ENCODE measurements at places on chromosomes 1 and 21.

- no peak for DNase-seq
Measured at GRCh38 chr21:40923901-40924300, 76.9 kb upstream of the DSCAM start.

- peak; percentile 70 for DNase-seq
Measured at GRCh38 chr1:31811605-31812004, 4.2 kb downstream of the SPOCD1 start.

GRCh38 chr1:30684881-30685795, 38.2 kb downstream of the MATN1 start:
- DNase-seq, result no peak

DNA sequence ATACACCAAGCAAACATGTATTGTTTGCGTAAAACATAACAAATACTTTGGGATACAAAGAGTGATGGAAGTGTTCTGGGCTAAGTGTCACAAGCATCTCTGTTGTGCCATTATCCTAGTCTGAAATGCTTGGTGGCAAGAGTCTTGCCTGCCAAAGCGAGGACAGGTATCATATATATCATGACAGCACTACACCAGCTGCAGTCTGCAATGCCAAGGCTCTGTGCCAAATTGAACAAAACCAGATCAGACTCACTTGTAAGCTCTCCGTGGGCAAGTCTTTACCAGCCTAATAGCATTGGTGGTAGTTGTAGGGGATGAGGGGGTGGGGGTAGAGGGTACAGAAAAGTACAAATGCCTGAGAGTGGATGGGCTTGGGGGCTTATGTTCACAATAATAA, 119.2 kb downstream of the RWDD3 start:
- DNase-seq, result no peak

DNA sequence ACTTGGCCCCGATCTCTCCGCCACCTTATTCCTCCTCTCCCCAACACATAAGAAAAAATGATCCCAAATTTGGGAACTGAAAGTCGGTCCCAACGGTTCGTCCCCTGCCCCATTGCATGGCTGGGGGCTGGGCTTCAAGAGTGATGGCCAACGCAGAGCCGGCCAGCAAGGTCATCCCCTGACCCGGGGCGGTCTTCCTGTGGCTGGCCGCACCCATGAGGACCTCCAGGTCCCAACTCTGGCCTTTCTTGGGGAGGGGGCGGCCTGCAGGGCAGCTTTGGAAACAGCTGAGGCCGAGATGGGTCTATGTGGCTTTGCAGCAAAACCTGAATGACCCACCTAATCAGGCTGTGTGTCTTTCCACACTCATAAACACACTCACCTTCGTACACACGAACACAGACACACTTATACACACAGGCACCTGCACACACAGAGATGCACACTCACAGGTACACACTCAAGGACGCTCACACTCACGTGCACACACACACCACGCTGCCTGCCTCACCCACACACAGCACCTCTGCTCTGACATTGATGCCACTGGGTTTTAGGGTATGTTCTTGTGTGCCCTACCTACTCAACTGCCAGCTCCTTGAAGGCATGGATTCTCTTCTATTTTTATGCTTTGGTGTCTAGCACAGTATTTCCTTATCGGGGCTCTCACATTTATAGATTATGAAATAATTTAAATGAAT, 562 bp downstream of the DYNLT5 start:
- no peak for DNase-seq

- DNase-seq, result no peak
Measured at GRCh38 chr21:28068455-28069358, 924.0 kb downstream of the LTN1 start.

GRCh38 chr1:209497729-209498128, 85.8 kb upstream of the CAMK1G start:
- DNase-seq, result no peak

- peak; percentile 42 for DNase-seq
Measured at GRCh38 chr1:66182551-66183178, 351.3 kb upstream of the SGIP1 start.

GRCh38 chr21:42012763-42013329, 2.7 kb upstream of the ZBTB21 start:
- no peak for DNase-seq

DNA sequence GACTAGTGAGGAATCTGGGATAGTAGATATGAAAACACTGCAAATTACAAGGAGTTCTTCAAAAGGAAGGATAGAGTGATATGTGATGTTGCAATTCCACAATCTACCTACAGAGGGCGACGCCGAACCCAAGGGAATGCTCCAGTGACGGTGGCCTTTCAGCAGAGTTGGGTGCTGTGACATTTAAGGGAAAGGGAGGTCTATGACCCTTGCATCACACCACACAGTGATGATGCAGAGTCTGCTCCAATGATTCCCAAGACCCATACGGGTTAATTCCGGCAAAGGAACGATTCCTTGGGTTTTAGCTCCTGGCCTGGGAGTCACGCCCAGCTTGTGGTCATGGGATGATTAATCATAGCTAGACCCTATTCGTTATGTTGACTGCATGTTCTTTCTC, 123.0 kb upstream of the IGSF21 start:
- DNase-seq, result peak; percentile 6

DNA sequence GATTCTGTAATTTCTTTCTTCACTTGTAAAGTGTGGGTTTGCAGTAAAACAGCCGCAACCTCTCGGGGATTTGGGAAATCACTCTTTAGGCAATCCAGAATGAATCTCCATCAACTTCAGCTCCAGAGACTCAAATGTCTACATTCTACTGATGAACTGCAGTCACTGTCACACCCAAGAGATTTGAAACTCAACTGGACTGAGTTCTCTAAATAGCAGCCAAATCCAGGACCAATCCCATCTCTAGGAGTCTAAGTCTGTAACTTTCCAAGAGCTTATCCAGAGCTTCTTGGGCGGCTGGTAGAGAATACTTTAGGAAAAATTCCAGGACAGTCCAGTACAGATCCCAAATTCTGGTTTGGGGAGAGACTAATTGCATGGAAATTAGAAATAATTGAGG, 62.9 kb downstream of the ADAMTS1 start:
- no peak for DNase-seq

DNA sequence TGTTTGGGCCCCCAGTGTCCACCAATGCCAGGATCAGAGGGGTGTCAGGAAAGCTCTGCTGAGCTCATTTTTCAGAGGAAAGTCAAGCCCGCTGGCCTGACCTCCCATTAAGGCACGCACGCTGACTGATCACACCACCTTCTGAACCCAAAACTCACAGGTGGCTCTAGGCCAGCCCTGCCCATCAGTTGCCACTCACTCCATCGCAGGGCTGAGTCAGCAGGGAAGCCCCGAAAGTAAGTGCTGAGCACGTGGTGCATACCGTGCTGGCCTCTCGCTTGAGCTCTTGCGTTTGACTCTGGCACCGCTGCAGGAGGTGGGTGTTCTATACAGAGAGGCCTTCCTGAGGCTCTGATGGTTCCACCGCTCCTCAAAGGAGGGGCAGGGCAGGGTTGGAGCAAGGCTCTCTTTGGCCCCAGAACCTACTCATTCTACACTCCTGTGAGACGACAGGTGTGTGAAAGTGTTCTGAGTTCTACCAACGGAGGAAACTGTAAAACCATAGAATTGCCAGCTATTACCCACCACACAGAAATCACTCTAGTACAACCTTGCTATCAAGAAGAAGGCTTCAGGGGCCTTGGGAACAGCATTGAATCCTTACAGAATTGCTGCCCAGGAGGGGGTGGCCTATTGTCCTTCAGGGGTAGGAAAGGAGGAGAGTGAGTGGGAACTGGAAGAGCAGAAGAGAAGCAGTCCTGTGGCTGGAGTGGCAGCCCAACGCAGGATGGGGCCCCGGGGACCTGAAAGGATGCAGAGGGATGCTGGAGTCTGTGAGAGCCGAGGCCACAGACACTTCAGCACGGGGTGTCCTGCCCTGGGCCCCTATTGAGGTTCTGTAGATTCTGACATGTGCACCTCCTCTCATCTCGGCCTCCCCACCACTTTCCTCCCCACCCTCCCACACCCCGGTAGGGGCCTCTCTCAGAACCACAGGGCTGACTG, 214.7 kb upstream of the EDN2 start:
- no peak for DNase-seq

DNA sequence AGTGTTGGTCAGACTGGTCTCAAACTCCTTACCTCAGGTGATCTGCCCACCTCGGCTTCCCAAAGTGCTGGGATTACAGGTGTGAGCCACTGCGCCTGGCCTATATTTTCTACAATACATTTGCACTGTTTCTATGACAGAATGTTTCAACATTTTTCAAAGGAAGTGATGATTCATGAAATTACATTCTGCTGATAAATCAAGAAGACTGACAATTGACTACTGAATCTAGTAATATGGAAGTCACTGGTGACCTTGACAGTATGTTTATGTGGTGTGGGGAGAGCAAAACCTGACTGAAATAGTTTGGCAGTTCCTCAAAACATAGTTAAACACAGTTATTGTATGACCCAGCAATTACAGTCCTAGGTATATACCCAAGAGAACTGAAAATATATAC, 18.1 kb downstream of the LRIF1 start:
- DNase-seq, result no peak

DNA sequence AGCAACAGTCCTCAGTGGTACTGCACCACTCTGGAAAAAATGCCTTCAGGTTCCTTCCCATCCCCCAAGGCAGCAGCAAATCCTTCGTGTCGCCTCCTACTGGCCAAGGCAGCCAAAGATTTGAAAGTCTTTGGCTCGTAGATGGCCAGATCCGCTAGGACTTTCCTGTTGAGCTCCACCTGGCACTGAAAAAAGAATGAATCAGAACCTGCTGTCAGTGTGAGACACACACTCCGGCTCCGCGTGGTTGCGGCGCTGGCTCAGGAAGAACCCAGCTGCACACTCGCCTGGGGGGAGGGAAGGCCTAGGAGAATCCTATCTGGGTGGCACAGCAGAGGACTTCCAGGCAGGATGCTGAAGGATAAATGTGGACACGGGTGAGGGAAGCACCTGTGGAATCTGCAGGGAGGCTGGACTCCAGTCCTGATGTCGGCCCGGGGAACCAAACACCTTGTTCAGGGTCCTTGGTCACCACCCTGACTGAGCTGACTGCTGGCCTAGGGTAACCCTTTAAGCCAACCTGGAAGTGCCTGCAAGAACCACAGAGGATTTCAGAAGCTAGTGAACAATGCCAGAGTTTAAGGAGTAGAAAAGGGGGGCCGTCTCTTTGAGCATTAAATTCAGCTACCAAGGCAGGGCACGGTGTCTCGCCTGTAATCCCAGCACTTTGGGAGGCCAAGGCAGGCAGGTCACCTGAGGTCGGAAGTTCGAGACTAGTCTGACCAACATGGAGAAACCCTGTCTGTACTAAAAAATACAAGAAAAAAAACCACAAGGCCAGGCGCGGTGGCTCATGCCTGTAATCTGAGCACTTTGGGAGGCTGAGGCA, 3.2 kb upstream of the CCNL2 start:
- DNase-seq, result peak; percentile 59

DNA sequence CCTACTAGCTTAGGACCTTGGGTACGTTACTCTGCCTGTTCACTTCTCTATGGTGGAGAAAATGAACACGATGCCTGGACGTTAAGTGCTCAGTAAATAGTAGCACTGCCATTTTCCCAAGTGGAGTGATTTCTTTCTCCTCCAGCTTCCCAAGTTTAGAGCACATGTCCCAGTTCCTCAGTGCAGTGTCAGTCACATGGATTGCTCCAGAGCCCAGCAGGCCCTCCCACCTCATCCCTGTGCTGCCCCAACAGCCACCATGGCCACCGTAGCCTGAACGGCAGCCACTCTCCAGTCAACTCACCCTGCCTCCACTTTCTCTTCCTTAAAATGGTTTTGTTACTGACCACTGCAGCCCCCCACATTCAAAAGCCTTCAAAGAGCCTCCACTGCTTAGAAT, 8.5 kb downstream of the STMN1 start:
- DNase-seq, result no peak

GRCh38 chr1:66533804-66534740, at the start of gene SGIP1:
Gene SGIP1, plus strand, starts transcription at chr1:66534153. Its CDS starts 206 bp downstream, at chr1:66534359.
- DNase-seq, result peak; percentile 51

GRCh38 chr1:93845538-93846205, 33.3 kb downstream of the DNTTIP2 start:
- DNase-seq, result peak; percentile 98

DNA sequence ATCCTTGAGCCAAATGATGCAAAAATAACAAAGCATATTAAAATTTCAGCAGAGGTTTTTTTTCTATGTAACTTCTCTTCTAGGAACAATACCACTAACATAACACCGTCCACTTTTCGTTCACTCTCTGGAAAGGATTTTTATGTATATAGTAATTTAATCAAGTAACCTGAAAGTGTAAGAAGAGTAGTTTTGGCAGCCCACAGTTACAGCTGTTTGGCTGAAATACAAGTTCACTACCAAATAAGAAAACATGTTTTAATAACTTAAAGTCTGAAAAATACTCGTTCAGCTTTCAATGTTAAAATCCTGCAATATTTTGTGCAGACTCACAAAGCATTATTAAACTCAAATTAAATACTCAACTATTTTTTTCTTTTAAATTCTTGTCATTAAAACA, 896.8 kb upstream of the ADGRL4 start:
- DNase-seq, result no peak

DNA sequence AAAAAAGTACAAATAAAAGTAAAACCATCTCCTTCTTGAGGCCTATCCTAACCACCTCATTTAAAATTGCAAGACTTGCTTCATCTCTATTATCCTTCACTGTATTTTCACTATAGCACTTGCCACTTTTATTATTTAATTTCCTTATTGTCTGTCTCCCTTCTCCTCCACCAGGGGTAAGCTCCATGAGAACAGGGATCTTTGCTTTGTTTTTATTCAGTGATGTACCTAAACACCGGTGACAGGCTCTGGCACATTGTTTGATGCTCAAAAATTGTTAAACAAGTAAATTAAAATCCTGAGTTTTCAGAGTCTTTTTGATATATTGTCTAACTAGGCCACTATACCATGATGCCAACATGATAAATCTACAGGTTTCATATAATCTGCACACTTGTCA, 17.2 kb upstream of the SPEN start:
- no peak for DNase-seq

- DNase-seq, result no peak
Measured at GRCh38 chr1:203756036-203756435, 8.9 kb upstream of the LAX1 start.

GRCh38 chr1:180939711-180940103, 27.0 kb downstream of the KIAA1614 start:
- no peak for DNase-seq

DNA sequence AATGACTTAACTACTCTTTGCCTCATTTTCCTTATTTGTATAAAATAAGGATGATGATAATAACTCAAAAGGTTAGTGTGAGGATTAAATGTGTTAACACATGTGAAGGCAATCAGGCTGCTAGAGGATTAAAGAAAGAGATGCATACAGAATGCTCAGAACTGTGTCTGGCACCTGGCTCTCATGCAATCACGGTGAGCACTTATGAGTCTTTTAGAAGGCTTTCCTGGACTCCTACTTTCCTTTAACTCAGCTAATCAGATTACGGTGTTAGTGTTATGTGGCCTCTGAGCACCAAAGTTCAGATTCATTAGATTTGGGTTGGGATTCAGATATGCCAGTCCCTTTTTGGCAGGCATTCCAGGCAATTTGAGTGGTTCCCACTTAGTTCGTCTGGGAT, 311.6 kb upstream of the USP24 start:
- DNase-seq, result no peak

DNA sequence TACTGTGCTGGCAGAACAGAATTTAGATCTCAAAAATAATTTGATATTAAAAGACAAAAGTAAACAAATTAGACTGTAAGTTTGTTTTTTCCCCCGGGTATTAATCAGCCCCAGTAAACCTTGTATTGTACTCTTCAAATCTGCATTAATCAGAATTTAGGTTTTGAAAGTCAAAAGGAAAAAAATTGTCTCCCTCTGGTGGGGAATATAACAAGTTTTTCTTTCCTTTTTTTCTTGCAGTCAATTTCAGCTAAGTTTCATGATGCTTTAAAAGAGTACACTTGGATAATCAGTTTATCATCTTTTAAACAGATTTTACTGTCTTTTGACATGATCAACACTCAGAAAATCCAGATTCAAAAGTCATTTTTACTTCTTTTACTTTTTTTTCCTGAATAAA, 134.5 kb upstream of the PKN2 start:
- peak; percentile 5 for DNase-seq

Measured in fibroblast of skin of scalp (primary cell).